CMK (cell line): ENCODE measurements at places on chromosomes 5 and 9.

DNA sequence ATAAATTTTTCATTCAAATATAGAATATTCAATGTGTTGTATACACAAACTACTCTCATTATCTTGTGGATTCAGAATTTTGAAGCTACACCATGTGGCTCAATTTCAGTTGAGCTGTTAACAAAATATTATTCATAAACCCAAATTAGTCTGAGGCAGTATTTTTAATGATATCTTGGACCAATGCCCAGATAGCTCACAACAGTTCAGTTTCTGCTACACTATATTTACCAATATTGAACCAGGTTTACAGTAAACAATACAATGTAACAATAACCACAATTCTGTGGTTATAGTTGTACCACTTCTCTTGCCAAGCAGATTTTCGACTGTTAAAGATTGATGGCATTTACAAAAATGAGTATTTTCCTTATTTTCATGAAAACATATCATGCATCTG lies 99.9 kb downstream of the SSBP2 start:
- DNase-seq = no peak

GRCh38 chr5:174731214-174732035 lies 7.0 kb downstream of the MSX2 start:
- no peak for DNase-seq

- DNase-seq = no peak
Measured at GRCh38 chr5:53343187-53343586, 137.2 kb upstream of the FST start.

DNA sequence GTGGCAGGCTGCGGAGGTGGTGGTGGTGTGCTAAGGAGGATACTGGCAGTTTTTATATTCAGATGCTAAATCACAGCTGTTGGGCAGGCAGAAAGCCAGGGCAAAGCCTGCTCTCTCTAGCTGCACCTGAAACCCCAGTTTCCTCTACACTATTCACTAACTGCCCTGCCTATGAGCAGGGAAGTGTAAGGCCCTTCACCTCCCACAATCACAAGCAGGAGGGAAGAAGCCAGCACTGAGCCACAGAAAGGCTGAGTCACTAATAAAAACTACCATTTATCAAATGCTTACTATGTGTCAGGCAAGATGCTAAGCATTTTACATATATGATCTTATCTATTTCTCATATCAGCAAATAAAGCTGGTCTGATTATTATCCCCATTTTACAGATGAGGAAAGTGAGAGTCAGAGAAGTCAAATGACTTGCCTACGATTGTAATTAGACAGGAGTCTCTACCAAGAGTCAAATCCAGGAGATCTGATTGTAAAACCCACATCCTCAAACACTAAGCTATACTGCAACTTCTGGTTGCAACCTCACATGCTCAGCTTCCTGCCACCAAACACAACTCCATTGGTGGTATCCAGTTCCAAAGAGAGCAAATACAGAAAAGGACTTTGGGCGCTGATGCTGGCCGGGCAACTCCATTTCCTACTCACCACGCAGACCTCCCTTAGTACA lies 17.7 kb upstream of the IL6ST start:
- no peak for DNase-seq

DNA sequence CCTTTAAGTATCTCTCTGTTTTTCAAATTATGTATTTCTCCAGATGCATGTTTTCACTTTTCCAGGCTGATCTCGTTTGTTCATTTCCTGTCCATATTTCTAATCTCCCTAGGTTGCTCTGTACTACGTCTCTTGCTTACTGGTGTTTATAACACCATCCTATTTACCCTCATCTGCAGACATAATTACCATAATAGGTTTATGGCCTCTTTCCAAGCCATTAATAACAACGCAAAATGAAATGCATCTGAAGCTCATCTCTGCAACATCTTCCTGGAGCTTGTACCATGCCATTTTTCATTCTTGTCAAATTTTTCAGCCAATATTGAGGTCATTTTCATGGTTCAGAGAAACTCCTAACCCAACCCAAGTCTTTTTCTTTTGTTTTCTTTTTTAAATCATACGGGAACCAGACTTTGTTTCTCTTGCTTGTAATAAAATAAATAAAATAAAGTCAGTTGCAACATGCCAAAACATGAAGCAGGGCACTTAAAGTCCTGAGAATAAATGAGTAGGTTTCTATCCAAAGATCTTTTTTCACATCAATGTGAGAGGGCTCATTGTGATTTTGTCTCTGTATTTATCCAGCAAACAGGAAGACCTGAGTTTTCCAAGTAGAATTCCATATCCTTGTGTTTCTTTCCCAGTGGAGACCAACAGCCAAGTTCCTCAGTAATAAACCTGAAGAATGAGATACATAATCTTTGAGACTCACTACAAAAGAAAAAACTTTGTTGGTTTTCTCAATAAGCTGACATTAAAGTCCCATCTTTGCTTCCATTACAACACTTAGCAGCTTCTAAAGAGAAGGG lies 37.0 kb downstream of the DPYSL3 start:
- DNase-seq = no peak

DNA sequence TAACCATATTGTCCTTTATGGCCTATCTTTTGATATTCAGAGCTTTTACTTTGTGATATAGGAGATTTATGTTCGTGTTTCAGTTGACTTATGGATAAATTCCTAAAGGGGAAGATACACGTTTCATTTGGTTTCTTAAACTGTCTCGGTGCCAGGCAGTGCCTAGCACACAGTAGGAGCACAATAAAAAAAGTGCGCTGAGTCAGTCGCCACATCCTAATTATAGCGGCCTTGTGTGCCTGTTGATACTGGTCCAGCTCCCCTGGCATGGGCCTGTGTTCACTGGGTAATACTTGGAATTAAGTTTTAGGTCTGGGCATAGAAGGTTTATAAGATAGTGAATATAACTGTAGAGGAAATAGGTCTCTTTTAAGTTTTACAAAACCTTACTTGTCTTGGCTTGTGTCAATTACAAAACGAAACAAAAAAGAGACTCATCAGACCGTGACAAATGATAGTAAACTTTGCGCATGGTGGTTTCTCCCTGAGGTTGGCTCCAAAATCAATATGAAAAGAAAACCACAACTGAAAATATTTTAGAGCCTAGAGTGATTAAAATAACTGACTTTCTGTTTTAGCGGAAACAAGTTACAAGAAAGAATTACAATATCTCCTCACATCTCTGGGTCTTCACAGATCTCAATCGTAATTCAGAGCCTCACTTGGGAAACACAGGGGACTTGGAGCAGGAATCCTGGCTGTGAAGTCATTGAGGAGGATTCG lies 84.8 kb downstream of the MVB12B start:
- DNase-seq = no peak
